ENCODE measurements at places on chromosomes 1 and 21. TPM values are rescaled to one million over a fixed set of nuclear protein-coding genes. Genes with fewer than 3 reads are reported as not detected.

KRTAP11-1 gene
- not detected for total RNA-seq

CLCA4 gene
- total RNA-seq: not detected

KAZN gene
- total RNA-seq: 6.6 TPM

PCP4 gene
- not detected for total RNA-seq

ANGPTL7 gene
- total RNA-seq: not detected

MAN1C1 gene
- total RNA-seq: 32.9 TPM

PADI4 gene
- total RNA-seq: 1.7 TPM

GRCh38 chr1:154962156-154962749, 671 bp upstream of the PYGO2 start:
- peak overlapping the region; percentile 84 for H3K4me3 ChIP-seq
- peak; percentile 53 for DNase-seq
- peaks cover 4% of the 10 kb centered on the region for H3K36me3 ChIP-seq
- no peaks in the 10 kb centered on the region for H3K4me1 ChIP-seq
- H3K27me3 ChIP-seq: no peaks in the 10 kb centered on the region

GRCh38 chr1:245441689-245442088, 286.9 kb downstream of the KIF26B start:
- H3K27ac ChIP-seq: no peak overlapping the region
- no peak for DNase-seq
- no peaks in the 10 kb centered on the region for H3K36me3 ChIP-seq
- no peaks in the 10 kb centered on the region for H3K27me3 ChIP-seq
- no peak overlapping the region for H3K4me3 ChIP-seq

DNA sequence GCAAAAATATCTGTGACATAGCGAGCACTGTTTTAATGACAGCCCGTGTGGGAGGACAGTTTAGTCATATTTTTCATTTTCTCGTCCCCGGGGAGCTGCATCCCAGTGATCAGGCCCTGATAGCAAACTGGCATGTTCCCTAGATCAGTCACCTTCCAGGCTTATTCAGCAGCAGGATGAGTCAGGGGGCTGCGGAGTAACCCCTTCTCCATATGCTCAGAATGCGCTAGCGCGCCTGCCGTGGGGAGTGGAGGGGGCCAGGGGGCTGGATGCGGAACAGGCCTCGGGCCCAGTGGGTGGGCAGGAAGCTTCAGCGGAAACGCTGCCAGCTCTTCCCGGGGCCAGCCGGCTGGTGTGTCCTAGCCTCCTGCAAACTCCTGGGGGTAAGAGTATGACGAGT, 94.0 kb downstream of the KCND3 start:
- H3K4me1 ChIP-seq: peaks cover 4% of the 10 kb centered on the region
- no peaks in the 10 kb centered on the region for H3K27me3 ChIP-seq

- H3K4me3 ChIP-seq: no peak overlapping the region
- H3K4me1 ChIP-seq: no peaks in the 10 kb centered on the region
- H3K27me3 ChIP-seq: no peaks in the 10 kb centered on the region
- H3K27ac ChIP-seq: no peak overlapping the region
- DNase-seq: no peak
Observed at GRCh38 chr1:167854184-167854583, 59.8 kb downstream of the ADCY10 start.

- no peak overlapping the region for H3K27ac ChIP-seq
- no peak for DNase-seq
- no peaks in the 10 kb centered on the region for H3K36me3 ChIP-seq
- H3K27me3 ChIP-seq: no peaks in the 10 kb centered on the region
- H3K4me3 ChIP-seq: no peak overlapping the region
- no peaks in the 10 kb centered on the region for H3K4me1 ChIP-seq
Observed at GRCh38 chr1:214247501-214248041, 33.4 kb upstream of the SMYD2 start.

- H3K27ac ChIP-seq: no peak overlapping the region
- H3K27me3 ChIP-seq: no peaks in the 10 kb centered on the region
- no peaks in the 10 kb centered on the region for H3K36me3 ChIP-seq
- H3K4me3 ChIP-seq: no peak overlapping the region
- H3K4me1 ChIP-seq: no peaks in the 10 kb centered on the region
- DNase-seq: no peak
Observed at GRCh38 chr1:5969168-5969567, 23.1 kb downstream of the NPHP4 start.

DNA sequence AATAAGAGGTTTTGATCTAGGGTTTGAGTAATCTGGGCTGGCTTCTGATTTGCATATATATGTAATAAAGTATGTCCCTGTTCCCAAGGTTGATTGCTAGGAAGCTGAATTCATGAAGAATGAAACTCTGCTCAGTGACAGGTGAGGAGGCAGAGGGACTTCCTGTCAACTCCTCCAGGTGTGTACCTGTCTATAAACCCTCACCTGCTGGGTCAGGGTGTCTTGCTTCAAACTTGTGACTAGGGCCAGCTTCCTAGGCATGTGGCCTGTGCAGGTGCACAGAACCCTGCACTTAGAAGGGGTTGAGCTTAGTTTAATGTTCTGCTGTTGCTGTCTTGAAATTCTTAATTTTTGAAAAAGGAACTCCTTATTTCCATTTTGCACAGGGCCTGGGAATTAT, 21.1 kb downstream of the OLFML3 start:
- no peak overlapping the region for H3K4me3 ChIP-seq
- no peak for DNase-seq
- H3K27me3 ChIP-seq: no peaks in the 10 kb centered on the region
- H3K27ac ChIP-seq: no peak overlapping the region

All from right lobe of liver (tissue), 6 donors.